ENCODE measurements at places on chromosomes 6 and 20.

- no peak for DNase-seq
Observed at GRCh38 chr6:10418361-10418861, 3.5 kb upstream of the TFAP2A start.

- no peak for DNase-seq
Observed at GRCh38 chr20:17345321-17345720, 118.5 kb downstream of the PCSK2 start.

- DNase-seq = no peak
Observed at GRCh38 chr20:24571159-24571558, 101.7 kb downstream of the SYNDIG1 start.

DNA sequence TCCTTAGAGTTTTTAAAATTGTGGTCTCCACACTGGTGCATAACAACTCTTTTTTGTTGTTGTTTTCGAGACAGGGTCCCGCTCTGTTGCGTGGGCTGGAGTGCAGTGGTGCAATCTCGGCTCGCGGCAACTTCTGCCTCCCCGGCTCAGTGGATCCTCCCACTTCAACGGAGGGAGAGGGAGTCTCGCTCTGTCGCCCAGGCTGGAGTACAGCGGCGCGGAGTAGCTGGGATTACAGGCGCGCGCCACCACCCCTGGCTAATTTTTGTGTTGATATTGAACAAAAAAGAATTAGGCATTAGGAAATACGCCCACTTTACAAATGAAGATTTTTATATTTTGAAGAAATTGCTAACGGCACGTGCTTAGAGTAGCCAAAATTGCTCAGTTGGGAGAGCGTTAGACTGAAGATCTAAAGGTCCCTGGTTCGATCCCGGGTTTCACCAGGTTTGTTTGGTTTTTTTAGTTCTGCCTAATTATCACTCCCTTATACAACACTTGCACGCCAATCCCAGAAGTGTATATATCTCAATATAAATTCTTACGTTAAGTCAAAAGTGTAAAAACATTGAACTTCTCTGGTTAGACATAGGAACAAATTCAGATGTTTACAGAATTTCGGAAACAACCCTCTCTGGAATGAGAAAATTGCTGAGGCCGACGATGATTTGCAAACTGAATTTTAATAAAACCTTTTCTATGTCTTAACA lies 159.6 kb downstream of the TRIM27 start:
- DNase-seq = no peak

DNA sequence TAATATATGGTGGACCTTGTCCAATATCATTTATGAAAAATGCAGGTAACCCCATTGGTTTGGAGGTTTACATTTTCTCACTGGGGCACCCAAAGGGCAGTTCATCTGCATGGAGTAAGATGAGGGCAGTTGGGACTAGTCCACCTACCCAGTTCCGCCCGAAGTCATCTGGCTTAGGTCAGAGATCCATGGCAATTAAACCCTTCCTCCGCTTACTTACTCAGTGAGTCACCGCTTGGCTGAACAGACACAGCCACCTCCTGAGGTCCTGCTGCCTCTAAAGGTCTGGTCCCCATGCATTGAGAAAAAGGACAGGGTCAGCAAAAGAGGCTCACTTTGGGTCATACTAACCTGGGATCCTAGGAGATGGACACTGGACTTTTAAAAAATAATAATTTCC lies 102.9 kb upstream of the PRL start:
- no peak for DNase-seq

DNA sequence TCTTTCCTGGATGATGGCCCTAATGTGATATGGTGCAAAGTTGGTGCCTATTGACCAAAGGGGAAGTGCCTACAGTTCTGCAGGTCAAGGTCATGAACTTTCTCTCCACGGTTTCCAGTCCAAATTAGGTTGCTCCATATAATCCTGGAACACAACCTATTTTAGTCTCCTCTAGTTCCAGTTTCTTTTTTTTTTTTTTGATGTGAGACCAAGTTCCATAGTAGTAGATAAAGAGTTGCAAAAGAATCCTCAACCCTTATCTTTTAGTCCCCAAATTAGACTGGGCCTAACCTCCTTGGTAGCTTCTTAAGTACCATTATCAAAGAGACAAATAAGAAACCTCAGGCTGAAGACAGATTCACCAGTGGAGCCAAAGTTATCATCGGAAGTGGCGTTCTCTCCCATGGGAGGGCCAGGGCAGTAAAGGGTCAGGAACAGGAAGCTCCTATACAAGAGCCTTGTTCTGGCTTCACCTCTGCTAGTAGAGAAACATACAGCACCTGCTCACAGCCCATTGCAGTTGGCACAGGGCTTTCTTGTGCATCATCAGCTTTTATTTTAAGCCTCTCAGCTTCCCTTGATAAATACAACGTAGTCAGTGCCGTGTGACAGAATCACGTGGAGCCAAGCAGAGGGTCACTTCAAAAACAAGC lies 132.2 kb upstream of the RREB1 start:
- no peak for DNase-seq

GRCh38 chr20:40547483-40548091 lies 141.4 kb downstream of the MAFB start:
- no peak for DNase-seq

- no peak for DNase-seq
Observed at GRCh38 chr6:1806935-1807334, 197.2 kb downstream of the FOXC1 start.

- no peak for DNase-seq
Observed at GRCh38 chr6:67885081-67886033, 749.7 kb upstream of the ADGRB3 start.

DNA sequence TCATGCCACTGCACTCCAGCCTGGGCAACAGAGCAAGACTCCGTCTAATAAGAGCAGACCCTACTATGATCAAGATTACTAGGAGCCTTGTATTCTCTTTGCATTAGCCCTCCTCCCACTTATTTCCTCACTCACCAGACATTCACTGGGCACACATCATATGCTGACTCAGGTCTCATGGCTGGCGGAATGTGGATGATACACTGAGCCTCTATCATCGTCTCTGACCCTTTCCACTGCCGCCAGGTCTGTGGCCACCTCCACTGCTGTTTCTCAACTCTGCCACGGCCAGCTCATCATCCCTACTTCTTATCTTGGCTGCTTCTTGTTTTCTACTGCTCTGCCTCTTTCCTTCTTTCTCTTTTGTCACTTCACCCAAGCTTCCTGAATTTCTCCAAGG lies 161.0 kb downstream of the BACH2 start:
- DNase-seq = no peak

GRCh38 chr6:41733360-41733706 lies 2.1 kb downstream of the TFEB start:
- DNase-seq = no peak

DNA sequence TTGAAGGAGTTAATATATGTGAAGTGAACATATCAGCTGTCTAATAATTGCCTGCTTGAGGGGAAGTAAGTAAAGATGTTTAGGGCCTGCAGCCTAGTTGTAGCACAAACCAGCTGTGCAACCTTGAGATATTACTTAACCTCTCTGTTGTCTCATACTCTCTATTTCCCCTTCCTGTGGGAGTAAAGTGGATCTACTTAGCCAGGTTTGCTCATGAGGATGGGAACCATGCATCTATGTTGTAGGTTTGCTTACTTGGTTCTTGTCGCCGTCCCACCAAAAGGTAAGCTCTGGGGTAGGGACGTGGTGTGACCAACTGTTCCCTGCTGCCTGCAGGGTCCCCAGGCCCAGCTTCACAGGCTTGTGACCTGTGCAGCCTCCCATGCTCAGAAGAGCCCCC lies 362.7 kb upstream of the SULF2 start:
- DNase-seq = no peak

DNA sequence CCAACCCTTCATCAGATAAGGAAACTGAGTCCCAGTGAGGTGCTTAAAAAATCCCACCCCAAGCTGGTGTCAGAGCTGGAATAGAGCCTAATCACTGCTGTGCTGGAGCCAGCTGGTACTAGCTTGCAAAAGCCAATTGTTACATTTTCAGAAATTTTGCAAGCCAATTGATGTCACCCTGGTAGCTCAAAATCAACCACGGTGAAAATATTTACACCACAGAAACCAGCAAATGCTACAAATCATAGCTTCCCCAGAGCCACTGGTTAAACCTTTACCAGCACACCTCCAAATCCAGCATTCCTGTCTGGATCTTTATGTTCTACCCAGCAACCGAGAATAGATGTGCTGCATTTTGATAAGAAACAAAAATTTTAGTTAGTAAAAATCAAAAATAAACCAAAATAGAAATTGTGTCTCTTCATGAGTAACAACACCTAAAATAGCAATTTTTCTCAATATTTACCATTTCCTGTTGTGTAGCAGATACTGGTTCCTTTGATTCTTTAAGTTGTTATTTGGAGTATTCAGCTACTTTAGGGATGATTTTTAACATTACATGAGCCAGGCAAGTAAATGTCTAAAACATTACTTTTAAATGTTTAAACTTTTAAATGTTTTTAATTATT lies 7.2 kb upstream of the LCA5 start:
- DNase-seq = no peak

- no peak for DNase-seq
Observed at GRCh38 chr6:147166360-147166944, 37.8 kb upstream of the STXBP5 start.

DNA sequence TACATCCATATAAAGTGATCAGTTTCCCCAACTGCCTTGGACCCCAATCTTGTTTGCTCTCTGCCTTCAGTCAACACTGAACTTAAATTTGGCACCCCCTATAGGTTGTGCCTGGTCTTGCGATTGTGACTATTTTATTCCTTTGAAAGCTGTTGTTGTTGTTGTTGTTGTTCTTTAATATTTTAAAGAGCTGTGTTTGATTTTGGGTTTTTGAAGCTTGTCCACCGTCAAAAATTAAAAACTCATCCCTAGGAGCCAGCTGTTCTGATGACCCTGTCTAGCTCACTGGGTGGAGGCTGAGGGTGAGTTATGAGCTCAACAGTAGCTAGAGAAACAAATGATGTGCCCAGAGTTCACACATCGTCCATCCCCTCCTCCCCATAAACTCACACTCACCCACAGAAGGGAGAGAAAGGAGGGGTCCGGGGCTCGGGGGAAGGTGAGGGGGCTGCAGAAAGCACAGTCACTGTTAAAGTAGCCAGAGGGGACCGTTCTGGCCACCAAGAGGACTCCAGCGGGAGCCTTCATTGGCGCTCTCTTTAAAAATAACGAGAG lies 4.0 kb downstream of the SIM1 start:
- DNase-seq = no peak

GRCh38 chr6:32692019-32692418 lies 25.6 kb upstream of the HLA-DQB1 start:
- peak; percentile 26 for DNase-seq

DNA sequence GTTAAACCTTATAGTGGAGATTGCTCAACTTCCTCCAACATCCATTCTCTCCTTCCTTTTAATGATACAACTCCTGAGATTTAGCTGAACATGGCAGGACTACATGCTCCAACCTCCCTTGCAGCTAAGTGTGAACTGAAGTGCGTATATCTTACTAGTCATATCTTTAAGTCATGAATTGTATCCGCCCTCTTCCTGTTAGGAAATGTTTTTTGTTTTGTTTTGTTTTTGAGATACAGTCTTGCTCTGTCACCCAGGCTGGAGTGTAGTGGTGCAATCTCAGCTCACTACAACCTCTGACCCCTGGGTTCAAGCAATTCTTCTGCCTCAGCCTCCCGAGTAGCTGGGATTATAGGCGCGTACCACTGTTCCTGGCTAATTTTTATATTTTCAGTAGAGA lies 8.8 kb upstream of the OSTM1 start:
- no peak for DNase-seq

DNA sequence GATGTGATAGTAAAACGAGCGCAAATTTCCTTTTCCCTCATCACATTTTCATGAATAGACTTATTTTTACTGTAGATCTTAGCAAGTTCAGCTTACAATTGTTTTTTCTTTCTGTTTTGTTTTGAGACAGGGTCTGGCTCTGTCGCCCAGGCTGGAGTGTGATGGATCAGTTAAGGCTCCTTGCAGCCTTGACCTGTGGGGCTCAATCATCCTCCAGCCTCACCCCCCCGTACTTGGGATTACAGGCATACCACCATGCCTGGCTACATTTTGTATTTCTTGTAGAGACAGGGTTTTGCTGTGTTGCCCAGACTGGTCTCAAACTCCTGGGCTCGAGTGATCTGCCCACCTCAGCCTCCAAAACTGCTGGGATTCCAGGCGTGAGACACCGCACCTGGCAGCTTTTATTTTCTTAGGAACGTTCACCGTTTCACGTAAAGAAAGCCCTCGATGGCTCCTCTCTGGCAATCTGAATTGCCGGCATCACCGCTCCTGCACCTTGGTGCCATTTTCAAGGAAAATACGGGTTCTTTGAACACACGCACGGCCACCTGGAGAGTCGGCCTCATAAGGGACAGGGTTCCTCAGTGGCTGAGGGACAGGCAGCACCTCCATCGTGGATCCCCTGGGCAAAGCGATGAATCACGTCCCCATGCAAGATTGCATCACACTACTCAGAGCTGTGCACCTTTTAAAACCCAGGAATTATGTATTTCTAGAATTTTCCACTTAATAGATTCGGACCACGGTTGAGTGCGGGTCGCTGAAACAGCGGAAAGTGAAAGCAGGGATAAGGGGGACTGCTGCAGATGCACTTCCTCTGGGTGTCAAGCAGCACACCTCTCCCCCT lies 78.7 kb downstream of the IRF4 start:
- no peak for DNase-seq

- DNase-seq = no peak
Observed at GRCh38 chr6:34757687-34758274, 476 bp downstream of the SNRPC start.

- DNase-seq = no peak
Observed at GRCh38 chr6:25781134-25781533, 26.6 kb downstream of the SLC17A4 start.

- no peak for DNase-seq
Observed at GRCh38 chr6:80341330-80341729, 234.9 kb downstream of the BCKDHB start.

- DNase-seq = no peak
Observed at GRCh38 chr6:146240322-146240721, 211.5 kb downstream of the GRM1 start.

- no peak for DNase-seq
Observed at GRCh38 chr6:36392621-36393020, 5.2 kb upstream of the ETV7 start.

DNA sequence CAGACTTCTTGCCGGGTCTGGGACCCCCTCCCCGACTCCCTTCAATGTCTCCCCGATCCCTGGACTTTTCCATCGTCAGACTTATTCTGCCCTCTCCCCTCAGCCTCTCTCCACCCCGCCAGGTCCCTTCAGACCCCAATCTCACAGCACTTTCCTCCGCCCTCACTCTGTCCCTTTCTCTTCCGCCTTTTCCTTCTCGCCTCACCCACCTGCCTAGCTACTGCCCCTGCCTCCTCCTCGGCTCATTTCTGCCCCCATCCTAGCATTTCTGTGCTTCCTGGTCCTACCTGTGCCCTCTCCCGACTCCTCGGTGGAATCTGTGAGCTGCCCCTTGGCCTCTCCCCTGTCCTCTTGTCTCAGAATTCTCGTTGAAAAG lies 616 bp downstream of the CHMP4B start:
- no peak for DNase-seq

- no peak for DNase-seq
Observed at GRCh38 chr20:60070791-60071190, 112.6 kb downstream of the CDH26 start.

- DNase-seq = no peak
Observed at GRCh38 chr6:85421972-85422371, 27.9 kb upstream of the NT5E start.

All from HT-29 (cell line).